Endothelial cell of coronary artery (primary cell): ENCODE measurements at places on chromosomes 5 and 9. TPM values are rescaled to one million over a fixed set of nuclear protein-coding genes. Genes with fewer than 3 reads are reported as not detected.

The MTX3 gene
- total RNA-seq: 3.0 and 7.5 TPM in 2 replicates

The ADAMTS13 gene
- total RNA-seq: 0.27 and 1.3 TPM in 2 replicates

The ORM2 gene
- not detected in 2 replicates for total RNA-seq

The CCL27 gene
- total RNA-seq: not detected in 2 replicates

The HTR1A gene
- total RNA-seq: 0.09 TPM in 1 of 2 replicates, not detected in the other

The PCDHB8 gene
- 0.18 and 0.94 TPM in 2 replicates for total RNA-seq

The MCTP1 gene
- 40.7 and 55.2 TPM in 2 replicates for total RNA-seq
